CD4-positive, alpha-beta T cell treated with Interleukin-2 at 100 ng/mL for 4 hours (primary cell): ENCODE measurements at places on chromosomes 2 and 18.
A peak's percentile ranks its signal among the peaks of the same experiment; 100 is the strongest.

GRCh38 chr2:48569433-48569832 lies 39.5 kb downstream of the STON1 start:
- no peak for DNase-seq

- no peak for DNase-seq
Observed at GRCh38 chr18:59704146-59704545, 6.9 kb upstream of the CCBE1 start.

GRCh38 chr2:130391058-130391871 lies 35.4 kb downstream of the PTPN18 start:
- peak; percentile 57 for DNase-seq

DNA sequence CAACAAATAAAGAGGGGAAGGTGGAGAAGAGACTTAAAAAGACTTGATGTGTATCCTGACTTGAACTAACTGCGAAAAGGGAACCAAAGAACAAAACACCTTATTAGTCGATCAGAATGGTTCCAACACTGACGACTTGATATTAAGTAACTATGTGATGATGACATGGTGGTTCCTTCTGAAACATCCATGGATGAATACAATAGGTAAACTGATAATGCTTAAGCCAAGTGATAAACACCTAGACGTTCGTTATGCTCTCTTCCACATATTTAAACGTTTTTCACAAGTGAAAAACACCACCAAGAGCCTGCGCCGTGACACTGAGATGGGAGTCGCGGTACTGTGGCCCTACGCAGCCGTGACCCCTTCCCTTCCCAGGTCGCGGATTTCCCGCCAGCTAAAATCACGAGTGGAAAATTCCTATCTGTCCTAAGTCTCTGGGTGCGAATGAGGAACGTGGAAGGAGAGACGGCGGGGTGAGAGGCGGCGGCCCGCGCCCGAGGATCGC lies 797 bp downstream of the TTC32 start:
- DNase-seq = no peak

GRCh38 chr18:59612381-59612780 lies 84.8 kb downstream of the CCBE1 start:
- DNase-seq = no peak

DNA sequence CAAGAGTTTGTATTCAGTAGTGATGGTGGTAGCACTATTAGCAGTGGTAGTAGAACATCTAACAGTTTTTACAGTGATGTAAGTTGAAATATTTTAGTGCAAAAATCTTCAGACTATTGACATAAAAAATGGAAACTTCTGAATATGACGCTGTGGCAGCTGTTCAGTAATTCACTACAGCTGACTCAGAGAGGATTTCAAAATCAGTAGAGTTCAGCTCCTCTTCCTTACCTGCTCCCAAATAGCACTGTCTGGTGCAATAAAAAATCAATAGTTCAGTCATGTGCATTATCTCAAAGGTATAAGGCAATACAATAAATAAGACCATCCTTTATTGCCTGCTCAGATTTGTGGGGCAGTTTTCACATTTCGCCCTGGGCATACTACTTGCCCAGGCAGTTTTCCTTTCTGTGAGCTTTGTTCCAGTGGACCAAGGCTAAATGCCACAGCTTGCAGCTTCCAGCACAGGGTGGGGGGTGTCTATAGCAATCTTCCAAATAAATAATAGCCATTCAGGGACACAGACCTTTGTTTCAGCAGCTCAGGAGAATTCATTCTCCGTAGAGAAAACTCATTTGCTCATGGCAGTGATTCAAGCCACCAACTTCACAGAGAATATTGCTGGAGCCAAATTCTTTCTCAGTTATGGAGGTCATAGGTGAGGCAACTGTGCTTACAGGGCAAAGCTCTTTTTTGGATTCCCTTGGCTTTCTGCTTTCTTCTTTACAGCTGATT lies 33.9 kb upstream of the GORASP2 start:
- DNase-seq = no peak

DNA sequence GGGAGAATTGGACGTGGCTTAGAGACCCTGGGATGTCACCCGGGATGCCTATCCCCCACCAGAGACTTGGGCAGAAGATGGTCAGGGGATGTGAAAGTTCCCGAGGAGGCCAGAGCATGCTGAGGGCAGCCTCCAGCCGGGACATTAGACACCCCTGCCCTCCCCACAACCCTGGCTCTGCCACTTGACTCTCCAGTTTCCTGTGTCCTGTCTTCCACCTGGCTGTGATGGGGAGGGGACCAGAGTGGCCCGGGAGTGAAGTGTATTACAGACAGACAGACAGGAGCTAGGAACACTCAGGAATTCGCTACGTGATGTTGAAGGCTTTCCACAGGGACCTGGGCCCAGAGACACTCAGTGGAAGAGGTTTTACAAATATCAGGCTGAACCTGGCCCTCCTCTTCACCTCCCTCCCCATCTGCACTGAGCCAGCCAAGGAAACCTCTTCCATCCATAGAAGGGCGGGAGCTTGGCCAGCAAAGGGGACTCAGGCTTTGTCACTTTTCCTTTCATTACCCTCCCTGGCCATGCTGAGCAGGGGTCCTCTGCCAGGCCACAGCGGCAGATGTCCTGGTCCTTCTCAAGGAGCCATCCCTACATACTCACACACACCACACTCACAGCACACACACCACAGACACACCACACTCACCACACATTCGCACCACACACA lies 60.7 kb downstream of the SDC1 start:
- DNase-seq = no peak

DNA sequence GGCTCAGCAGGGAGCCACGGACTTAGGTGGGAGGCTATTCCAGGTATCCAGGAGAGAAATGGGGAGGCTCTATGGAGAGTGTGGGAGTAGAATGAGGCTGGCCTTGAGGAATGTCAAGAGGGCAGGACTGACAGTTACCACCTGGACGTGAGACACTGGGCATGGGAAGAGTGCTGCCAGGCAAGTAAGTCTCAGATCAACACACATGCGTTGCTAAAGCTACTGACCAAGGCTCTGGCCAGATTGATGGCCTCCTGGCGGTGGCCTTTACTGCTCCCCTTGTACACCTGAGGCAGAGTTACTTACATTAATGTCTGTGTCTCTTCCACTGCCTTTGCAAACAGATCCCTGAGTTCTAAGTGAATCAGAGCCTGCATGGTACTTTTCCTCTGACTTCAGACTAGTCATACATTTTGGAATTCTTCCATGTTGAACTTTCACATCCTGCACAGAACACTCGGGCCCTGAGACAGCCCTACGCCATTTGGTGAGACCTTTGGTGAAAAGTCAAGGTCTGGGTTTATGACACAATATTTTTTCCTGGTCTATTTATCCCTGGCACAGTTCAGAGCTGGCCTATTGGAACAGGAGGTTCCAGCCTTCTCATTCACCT lies 398.8 kb upstream of the TRIB2 start:
- no peak for DNase-seq

- DNase-seq = no peak
Observed at GRCh38 chr2:238126775-238127164, 11.7 kb upstream of the KLHL30 start.

DNA sequence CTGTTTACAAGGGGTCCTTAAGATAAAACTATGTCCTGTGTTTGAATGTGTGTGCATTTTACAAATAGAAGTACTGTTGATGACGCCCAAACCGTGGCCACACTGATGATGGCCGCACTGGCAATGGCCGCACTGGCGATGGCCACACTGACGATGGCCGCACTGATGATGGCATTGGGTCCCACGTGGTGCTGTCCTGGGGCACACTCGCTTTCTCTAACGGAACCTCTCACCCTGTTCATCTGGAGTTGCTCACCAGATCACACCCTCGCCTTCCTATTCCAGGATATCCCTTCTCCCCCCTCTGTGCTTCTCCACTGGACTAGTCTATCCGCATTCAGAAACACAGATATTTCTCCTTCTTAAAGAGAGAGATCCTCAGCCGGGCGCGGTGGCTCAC lies 192.4 kb downstream of the EIPR1 start:
- no peak for DNase-seq

- no peak for DNase-seq
Observed at GRCh38 chr18:43420950-43421349, 143.7 kb upstream of the SYT4 start.

DNA sequence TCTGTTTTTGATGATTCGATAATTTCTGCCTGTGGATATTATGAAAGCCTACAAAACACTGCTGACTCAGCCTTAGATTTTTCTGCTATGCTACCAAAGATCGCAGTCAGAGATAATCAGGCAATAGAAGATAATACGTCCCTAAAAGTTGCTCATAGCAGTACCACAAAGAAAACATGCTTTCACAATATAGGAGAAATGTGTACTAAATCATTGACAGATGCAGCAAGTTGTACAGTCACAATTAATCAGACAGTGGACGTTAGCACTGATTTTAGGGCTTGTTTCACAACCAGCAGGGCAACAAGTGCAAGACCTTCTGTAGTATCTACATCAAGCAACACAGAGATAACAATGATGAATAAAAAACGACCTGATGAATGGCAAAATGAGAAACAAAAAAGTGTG lies 19.5 kb downstream of the RBM44 start:
- DNase-seq = no peak
